ENCODE measurements at places on chromosomes 2 and 18.

DNA sequence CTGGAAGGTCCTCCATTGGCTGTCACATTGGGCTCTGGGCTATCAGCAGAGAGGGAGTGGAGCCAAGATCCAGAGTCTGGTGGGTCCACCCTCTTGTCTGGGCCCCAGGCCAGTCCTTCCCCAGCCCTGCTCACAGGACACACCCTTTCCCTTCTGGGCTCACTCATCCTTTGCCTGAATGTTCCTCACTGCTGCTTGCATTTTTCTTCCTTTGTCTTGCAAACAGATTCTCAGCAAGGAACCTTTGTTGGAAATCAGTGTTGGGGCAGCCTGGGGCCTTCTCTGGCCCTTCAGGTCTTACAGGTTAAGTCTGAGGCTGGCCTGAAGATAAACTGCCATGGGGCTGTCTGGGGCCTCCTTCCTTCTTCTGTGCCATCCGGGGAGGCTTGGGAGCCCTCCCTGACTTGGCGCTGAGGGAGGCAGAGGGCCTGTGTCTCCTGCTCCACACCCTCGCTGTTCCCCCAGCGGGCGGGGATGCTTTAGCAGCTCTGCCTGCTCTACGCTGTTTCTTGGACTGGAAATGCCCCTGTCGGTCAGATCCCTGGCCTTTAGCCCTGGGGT lies 11.5 kb upstream of the CELF4 start:
- DNase-seq, result no peak

DNA sequence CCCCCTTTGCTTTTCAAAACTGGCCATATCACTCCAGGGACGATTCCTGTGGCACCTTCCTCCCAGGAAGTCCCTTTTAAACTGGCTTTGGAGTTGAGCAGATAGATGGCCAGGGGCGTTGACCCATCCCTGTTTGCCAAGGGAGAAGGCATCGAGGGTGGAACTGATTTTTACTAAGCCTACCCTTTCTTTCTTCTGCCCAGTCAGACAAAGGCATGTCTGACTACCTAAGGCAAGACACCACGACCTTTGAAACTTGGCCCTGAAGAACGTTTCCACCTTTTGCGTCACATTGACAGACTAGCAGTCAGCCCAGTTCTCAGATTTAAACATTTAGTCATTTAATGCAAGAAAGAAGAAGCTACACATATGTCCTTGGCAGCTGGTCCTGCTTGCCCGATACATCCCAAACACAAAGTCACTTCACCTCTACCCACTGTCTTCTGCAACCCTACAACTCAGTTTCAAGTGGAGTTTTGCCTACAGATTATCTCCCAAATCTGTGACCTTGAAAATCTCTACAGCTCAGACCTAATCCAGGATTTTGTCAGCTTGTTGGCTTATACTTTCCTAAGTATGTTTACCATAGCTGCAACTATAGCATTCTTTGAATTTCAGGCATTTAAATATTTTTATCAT lies 102.2 kb upstream of the IL1R2 start:
- no peak for DNase-seq

- no peak for DNase-seq
Measured at GRCh38 chr2:145123606-145124005, 603.7 kb upstream of the ZEB2 start.

DNA sequence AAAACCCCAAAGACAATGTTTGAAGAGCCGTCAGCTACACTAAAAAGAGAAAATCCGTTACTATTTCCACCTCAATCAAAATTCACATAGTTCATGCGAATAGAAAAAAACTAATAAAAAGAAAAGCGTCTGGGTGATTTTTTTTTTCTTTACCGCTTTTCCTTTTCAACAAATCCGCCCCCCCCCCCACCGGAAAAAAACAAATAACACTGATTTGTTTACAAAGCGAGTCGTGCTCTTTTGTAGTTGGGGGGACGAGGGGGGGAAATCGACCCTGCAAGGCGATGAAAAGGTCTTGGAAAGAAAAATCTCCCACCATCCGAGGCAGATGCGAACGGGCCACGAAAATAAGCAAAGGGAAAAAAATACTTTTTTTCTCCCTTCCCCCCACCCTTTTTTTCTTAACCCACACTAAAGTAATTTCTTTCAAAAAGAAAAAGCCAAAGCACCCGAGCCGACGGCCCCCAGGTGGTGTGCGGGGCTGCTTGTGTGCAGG lies 638 bp downstream of the ZNF521 start:
- DNase-seq, result no peak

DNA sequence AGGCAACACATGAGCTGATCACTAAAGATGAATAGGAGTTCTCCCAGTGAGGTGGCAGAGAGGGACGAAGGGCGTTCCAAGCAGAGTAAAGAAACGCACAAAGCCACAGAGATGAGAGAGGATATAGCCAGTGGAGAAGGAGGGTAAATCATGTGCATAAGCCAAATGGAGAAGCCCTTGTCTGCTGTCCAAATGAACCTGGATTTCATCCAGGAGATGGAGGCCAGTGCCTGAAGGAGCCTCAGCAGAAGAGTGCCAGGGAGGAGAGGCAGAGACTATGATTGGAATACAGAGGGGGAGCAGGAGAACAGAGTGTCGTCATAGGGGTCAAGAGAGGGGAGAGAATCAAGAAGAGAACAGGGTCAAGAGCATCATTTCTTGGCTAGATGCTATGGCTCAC lies 48.9 kb upstream of the STPG4 start:
- no peak for DNase-seq

DNA sequence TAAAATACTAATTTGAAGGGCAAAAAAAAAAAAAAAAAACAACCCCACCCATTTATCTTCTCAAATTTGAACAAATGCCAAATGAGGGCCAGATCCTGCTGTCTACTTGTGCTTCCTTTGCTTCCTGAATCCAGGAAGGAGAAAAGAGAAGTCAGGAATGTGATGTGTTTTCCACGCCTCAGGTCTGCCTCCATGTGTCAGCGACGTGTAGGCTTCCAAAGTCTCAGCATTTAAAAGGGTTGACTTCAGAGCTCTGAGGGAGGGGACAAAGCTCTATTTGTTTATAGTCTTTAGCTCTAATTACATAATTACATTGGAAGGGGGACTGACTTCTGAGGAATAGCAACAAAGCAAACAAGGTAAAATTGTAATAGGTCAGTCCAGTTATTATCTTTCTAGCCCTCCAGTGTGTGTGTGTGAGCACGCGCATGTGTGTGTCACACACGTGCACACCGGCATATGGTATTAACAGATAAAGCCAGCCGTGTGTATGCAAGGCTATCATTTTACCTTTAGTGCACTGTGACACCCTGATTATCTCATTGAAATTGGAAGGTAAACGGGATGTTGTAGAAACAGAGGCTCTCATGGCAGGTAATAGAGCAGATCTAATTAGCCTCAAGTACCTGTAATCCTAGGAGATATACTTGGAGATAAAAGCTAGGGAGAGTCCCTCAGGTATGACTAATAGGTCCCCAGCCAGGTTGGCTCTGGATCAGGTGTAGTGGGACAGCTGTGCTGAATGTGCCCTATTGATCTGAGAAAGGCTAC lies 911.4 kb upstream of the ZEB2 start:
- DNase-seq, result no peak

GRCh38 chr2:218908721-218909619 lies 28.3 kb downstream of the WNT10A start:
- peak; percentile 74 for DNase-seq

DNA sequence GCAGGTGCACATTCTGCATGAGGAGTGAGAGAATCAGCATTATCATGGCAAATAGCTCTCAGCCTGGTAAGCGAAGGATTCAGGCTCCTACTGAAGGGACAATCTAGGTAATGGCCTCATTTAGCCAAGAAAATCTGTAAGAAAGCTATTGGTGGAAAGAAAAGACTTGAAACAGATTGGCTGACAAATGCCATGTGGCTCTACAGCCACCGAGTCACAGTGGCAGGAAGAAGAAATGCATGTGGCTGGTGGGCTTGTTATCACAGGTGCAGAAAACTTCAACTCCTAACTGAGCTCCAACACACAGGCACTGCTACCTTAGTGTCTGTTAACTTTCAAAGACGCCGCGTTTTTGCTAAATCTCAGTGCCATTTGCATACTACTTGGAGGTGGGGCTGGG lies 60.6 kb upstream of the REV1 start:
- no peak for DNase-seq

- no peak for DNase-seq
Measured at GRCh38 chr2:55165626-55166025, 66.5 kb downstream of the CLHC1 start.

DNA sequence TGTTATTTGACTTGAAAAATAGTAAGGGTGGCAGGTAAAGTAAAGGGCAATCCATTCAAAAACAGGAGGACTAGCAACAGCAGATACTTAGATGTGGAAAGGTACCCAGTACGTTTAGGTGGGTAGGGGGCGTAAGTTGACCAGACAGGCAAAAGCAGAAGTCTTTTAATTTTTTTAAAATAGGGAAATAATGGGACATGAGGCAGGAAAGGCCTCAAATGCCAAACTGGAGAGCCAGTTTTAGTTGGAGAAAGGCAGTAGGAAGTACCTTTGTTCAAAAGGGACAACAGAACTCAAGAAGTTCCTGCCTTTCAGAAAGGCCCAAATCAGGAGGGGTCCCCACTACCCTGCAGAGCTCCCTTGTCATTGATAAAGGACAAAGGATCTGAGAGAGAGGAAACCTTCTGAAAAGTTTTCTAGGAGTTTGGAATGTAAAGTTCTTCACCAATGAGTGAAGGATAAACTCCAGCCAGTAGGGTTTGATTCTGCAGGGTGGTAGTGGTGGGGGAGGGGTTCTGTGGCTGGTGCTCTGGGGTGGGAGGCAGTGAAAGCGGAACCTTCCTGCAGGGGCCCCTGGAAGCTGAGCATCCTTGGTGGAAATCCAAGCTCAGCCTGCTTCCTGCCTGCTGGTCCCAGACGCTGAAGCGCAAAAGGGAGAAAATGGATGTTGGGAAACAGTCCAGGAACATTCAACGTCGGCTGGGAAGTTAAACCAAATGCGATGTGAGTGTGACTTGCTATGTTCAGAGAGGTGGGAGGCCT lies 40.1 kb downstream of the TMEM17 start:
- DNase-seq, result no peak

- no peak for DNase-seq
Measured at GRCh38 chr18:6118080-6118479, 222.8 kb upstream of the TMEM200C start.

DNA sequence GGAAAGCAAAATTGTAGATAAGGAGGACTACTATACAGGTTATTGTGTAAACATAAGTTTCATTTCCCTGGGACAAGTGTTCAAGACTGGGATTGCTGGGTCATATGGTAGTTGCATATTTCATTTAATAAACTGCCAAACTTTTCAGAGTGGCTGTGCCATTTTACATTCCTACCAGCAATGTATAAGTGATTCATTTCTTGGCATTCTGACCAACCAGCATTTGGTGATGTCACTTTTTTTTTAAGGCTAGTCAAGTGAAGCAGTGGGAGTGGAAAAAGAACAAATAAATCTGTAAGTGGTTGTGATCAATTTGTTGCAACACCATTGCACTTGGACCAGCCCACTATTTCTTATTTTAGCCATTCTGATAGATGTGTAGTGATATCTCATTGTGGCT lies 5.2 kb upstream of the CHCHD5 start:
- DNase-seq, result no peak

DNA sequence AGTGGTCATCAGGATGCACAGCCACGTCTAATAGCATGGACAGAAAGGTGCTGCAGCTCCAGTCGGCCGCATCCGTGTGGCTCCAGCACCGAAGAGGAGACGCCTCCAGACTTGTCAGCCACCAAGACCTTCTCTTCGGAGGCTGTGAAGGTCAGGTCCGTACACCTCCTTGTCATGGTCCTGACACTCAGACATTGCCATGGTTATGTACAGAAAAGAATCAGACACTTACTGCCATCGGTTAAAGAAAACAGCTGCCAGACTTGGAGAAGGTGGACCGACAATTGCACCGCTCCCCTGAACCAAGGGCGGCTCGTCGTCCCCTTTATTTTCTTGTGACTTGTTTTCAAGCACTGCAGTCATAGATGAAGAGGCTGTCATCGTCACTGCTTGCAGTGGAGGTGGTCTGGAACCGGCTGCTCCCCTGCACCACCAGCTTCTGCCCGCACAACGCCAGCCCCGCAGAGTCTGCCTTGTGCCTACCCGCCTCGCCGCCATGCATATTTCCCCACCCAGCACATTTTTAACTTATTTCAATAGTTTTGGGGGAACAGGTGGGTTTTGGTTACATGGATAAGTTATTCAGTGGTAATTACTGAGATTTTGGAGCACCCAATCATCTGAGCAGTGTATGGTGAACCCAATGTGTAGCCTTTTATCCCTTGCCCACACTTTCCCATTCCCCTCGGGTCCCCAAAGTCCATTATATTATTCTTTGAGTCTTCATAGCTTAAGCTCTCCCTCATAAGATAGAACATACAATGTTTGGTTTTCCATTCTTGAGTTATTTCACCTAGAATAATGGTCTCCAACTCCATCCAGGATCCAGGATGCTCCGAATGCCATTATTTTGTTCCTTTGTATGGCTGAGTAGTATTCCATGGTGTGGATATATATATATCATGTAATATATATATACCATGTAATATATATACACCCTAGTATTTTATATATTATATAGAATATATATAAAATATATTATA lies 18.1 kb downstream of the FBXO48 start:
- DNase-seq, result no peak

DNA sequence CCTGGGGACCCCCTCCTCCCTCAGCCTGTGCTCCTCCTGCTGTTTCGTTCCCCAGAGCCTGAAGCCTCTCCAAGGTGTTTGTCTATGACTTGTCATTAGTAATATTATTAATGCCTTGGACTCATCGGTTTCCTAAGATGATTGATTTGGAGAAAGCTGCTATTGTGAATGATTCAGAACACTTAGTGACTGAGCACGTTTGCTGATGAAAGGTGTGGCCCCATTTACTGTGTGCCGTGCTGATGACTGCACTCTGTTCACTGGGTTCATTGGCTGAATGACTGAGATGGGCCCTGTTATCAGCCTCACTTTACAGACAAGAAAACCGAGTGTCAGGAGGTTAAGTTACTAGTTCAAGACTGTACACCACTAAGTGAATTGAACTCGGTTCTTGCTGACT lies 111.4 kb downstream of the SPP2 start:
- DNase-seq, result no peak

GRCh38 chr2:135736546-135736945 lies 5.1 kb upstream of the UBXN4 start:
- no peak for DNase-seq

Measured in stimulated activated CD8-positive, alpha-beta memory T cell treated with anti-CD3 and anti-CD28 coated beads, Interleukin-15, amount 100 ng/mL, for 4 hours (primary cell).